Cardiac muscle cell (in vitro differentiated cells and primary cell): ENCODE measurements at places on chromosomes 11 and 22. TPM values are rescaled to one million over a fixed set of nuclear protein-coding genes. Genes with fewer than 3 reads are reported as not detected.

The SLC1A2 gene
- polyA plus RNA-seq = 0.76 and 1.4 TPM in 2 replicates

DNA sequence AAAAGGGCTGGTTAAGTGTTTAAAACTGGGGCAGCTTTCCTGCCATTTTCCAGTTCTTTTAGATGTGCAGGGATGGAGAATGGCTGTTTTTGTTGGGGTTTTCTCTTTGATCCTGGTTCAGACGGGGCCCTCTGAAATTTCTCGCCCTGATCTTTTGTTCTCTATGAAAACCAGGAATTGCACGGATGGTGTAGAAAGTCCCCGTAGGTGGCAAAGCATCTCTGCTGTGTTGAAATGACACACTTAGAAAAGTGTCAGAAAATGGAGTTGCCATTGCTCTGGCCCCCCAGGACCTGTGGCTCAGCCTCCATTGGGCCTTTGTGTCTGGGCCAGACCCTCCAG lies 63.0 kb downstream of the PARVB start:
- no peak for DNase-seq
- H3K27ac ChIP-seq = peak overlapping the region; percentile 41
- peaks cover 10% of the 10 kb centered on the region for H3K4me1 ChIP-seq
- no peaks in the 10 kb centered on the region for H3K36me3 ChIP-seq
- H3K27me3 ChIP-seq = no peaks in the 10 kb centered on the region

DNA sequence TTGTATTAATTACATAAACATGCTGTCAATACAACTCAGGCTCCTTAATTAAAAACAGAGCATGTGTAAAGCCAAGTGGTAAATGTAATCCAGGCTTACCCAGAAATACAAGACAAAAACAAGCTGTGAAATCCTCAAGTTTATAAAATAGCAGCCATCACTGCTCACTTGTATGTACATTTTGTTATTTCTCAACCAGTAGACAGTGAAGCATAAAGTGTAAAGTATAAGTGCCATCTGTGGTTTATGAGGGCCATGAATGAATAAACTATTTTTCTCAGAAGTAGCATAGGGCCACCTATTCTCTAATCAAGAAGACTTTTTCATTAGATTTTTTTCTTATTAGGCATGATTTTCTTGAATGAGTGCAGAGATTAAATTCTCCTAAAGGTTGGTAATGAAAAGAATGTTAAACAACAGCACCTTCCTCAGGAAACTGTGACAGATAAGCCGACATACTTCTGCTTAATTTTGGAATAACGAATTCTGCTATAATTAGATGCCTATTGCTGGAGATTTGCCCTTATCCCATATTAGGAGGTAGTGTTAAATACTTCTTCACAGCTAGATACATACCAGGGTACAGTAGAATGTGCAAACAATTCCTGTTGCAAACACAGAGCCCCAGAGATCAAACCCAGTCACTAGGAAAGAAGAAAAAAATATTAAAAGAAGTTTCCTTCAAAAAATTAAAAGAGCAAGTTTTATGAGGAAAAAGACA lies 13.0 kb downstream of the SLC5A12 start:
- no peaks in the 10 kb centered on the region for H3K36me3 ChIP-seq
- no peak overlapping the region for H3K4me3 ChIP-seq
- H3K4me1 ChIP-seq = peaks cover 16% of the 10 kb centered on the region

GRCh38 chr11:19071255-19071654 lies 10.7 kb upstream of the MRGPRX2 start:
- peaks cover 4% of the 10 kb centered on the region for H3K27me3 ChIP-seq
- no peaks in the 10 kb centered on the region for H3K36me3 ChIP-seq
- peak; percentile 94 for DNase-seq
- no peak overlapping the region for H3K27ac ChIP-seq
- no peak overlapping the region for H3K4me3 ChIP-seq

DNA sequence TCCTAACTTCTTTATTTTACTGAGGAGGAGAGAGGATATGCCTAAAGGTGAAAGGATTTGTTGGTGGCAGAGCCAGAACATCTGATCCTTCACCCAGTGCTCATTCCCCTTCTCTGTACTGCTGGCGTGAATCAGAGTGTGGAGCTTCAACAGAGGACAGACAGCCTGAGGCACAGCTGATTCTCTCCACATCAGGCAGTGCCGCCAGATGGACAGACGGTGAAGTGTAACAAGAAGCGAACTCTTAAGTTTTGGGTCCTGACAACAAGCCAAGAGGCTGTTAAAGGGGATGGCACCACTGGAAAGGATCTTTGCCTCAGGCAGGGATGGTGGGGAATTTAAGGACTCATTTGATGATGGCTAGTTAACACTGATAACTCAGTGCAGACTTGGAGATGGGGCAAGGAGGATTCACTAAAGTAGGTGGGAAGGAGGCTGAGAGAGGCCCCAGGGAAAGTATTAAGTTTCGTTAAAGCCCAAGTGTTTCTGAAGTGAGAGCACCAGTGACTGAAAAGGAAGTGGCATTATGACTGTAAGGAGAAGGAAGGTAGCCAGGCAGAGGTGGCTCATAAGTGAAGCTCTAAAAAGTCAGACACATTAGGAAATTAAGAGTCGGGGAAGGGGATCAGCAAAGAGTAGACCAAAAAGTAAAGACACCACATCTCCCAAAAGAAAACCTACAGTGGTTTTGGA lies 81.3 kb downstream of the CLPB start:
- no peak overlapping the region for H3K27ac ChIP-seq
- no peaks in the 10 kb centered on the region for H3K27me3 ChIP-seq
- H3K36me3 ChIP-seq = no peaks in the 10 kb centered on the region
- H3K4me3 ChIP-seq = no peak overlapping the region
- peak; percentile 77 for DNase-seq
- peaks cover 15% of the 10 kb centered on the region for H3K4me1 ChIP-seq
